Karpas-422 (cell line): ENCODE measurements at places on chromosomes 13 and 19.

DNA sequence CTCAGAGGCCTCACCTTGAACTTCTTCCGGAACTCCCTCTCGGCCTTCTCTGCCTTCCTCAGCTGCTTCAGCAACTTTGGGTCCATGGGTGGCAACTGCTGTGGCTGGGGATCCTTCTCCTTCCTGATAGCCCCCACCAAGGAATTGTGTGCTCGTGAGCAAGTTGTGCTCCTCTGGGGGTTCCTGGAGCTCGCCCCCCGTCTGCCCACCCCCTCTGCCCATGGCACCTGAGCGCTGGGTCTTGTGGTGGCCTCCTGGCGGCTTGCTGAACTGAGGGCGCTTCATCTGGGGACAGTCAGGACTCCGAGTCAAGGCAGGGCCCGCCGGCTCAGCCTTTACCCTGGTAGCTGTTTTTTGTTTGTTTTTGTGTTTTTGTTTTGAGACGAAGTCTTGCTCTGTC lies 11.6 kb downstream of the PRAM1 start:
- no peak for DNase-seq

- DNase-seq: no peak
Observed at GRCh38 chr19:8449830-8450229, 5.1 kb downstream of the HNRNPM start.

DNA sequence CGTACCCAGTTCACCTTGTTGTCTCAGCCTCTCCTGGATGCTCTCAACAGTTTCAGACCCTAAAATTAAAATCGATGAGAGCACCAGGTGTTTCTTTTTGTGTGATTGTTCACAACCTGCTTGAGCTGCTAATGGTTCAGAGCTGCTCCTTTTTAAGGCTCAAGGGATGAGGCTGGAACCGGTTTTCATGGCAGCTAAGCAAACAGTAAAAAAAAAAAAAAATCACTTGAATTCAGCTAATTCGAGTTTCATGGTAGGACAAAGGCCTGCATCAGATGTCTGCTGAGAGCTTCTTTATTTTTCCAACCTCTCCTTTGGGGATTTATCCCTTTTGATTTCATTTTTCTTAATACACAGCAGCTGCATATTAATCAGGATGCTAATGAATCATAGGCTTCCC lies 6.5 kb downstream of the SYCE2 start:
- no peak for DNase-seq

DNA sequence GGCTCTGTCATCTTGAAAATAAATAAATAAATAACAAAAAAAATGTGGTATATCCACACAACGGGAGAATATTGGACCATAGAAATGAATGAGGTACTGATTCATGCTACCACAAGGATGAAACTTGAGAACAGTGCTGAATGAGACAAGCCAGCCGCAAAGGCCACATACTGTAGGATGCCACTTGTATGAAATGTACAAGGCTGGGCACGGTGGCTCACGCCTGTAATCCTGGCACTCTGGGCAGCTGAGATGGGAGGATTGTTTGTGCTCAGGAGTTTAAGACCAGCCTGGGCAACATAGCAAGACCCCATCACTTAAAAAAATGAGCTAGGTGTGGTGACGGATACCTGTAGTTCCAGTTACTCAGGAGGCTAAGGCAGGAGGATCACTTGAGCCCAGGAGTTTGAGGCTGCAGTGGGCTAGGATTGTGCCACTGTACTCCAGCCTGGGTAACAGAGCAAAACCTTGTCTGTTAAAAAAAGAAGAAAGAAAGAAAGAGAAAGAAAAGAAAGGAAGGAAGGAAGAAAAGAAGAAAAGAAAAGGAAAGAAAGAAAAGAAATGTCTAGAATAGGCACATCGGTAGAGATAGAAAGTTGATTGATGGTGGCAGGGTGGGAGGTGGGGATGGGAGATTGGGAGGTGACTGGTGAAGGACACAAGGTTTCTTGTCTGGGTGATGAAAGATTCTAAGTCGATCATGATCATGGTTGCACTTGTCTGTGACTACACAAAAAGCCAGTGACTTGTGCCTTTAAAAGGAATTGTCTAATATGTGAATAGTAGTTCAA lies 20.3 kb downstream of the HPN start:
- no peak for DNase-seq

GRCh38 chr13:51478418-51479198 lies 25.8 kb upstream of the INTS6 start:
- DNase-seq: no peak

DNA sequence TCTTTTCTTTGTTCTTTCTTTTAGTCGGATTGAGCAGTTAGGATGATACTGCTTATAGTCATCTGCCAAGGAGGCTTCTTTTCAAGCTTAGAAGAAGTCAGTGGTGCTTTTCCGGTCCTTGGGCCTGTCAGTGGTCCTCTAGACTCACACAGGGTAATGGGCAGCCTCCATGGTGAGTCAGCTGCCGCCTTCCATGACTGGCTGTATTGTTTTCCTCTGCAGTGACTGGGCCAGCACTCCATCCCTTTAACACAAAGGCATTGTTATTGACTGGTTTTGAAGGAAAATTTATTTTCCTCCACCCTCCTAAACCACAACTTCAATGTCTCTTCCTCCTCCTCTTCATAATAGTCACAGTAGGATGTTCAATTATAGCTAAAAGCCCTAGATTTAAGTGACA lies 47.1 kb upstream of the CNMD start:
- no peak for DNase-seq

GRCh38 chr13:69956839-69957238 lies 150.8 kb upstream of the ATXN8OS start:
- peak; percentile 33 for DNase-seq

GRCh38 chr13:68551701-68552522 lies 1321.8 kb upstream of the PCDH9 start:
- no peak for DNase-seq

DNA sequence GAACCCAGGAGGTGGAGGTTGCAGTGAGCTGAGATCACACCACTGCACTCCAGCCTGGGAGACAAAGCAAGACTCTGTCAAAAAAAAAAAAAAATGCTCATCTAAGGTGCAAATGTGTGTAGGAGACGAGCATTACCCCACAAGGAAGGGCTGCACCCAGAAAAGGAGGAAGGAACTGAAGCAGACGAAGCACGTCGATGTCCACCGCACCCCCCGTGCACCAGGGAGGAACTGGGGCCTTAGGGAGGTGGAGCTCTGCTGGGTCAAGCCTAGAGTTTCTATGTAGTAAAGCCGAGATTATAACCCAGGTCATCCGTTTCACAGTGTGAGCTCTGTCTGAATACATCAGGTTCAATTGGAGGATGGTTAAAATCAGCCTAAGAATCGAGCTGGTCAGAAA lies 1.1 kb downstream of the VSTM1 start:
- no peak for DNase-seq

GRCh38 chr19:5309438-5310204 lies 31.0 kb downstream of the PTPRS start:
- no peak for DNase-seq

- peak; percentile 64 for DNase-seq
Observed at GRCh38 chr19:8473648-8474476, 28.6 kb downstream of the PRAM1 start.

GRCh38 chr13:99992949-99993351 lies 11.4 kb downstream of the ZIC2 start:
- DNase-seq: no peak

GRCh38 chr19:13154241-13154778 lies 4.1 kb downstream of the IER2 start:
- peak; percentile 40 for DNase-seq

DNA sequence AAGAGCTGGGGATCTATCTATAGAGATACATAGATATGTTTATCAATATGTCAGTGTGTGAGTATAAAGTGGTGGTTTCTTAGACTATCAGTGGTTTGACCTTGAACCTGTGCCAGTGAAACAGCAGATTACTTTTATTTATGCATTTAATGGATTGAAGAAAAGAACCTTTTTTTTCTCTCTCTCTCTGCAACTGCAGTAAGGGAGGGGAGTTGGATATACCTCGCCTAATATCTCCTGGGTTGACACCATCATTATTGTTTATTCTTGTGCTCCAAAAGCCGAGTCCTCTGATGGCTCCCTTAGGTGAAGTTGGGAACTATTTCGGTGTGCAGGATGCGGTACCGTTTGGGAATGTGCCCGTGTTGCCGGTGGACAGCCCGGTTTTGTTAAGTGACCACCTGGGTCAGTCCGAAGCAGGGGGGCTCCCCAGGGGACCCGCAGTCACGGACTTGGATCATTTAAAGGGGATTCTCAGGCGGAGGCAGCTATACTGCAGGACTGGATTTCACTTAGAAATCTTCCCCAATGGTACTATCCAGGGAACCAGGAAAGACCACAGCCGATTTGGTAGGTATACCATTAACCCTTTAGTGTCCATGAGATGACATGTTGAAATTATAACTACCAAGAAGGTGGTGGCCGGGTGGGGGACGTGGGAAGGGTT lies 880 bp downstream of the FGF9 start:
- no peak for DNase-seq

DNA sequence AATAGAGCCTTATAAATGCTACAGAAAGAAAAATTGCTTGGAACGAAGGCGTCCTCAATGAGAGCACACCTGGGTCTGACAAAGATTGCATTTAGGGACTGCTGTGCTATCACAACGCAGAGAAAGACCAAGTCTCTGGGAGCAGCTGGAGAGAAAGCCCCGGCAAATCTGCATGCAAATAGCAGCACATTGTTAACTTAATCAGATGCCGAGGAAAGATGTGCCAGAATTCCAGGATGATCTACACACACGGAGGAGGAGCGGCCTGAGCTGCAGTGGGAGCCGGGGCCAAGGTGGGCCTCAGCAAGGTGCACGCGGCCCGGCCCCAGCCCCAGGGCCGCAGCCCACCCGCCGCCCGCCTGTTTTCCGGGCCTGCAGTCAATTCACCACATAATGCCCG lies 1.4 kb downstream of the ZNF536 start:
- DNase-seq: no peak

DNA sequence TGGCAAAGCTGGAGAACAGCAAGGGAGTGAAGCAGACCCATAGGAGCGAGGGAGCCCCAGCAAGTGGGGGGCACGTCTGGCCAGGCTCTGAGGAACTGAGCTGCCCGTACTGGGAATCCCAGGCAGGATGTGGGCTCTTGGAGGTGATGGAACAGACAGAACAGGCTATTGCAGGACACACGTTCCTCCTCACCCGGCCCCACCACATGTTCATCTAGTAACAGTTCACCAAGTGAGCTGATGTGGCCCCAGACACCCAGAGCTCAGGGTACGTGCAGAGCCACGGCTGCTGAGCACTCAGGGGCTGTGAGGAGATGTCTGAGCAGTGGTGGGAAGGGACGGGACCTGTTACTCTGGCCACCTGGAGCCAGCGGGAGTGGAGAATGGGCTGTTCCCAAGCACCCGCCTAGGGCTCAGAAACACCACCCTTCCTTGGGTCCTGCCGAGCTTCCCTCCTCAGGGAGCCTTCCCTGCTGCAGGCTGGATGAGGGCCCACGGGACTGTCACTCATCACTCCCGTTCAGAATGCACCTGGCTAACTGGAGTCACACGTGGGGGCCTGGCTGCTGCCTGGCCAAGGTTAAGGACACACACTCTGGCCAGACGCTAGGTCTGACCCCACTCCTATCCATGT lies 18.4 kb downstream of the ELL start:
- no peak for DNase-seq

DNA sequence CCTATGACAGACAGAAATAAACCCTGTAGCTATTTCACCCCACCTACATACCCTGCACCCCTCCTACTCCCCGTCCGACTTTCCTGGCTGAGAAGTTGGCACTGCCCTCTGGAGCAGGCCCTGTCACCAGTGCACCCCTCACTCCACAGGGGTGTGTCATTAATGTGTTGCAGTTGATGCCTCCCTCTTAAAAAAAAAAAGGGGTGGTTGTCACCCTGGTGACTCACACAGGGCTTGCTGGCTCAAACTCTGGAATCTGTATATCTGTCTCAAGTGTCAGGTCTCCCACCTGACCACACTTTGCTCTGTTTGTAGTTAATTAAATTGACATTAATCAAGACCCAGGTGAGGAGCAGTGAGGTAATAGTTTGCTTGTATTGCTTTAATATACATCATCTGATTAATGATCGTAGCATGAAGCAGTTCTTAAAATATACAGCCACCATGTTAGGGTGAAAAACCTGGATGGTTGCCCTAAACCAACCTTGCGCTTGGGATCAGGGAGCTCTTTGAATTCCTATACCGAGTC lies 2.0 kb upstream of the GATAD2A start:
- DNase-seq: no peak

DNA sequence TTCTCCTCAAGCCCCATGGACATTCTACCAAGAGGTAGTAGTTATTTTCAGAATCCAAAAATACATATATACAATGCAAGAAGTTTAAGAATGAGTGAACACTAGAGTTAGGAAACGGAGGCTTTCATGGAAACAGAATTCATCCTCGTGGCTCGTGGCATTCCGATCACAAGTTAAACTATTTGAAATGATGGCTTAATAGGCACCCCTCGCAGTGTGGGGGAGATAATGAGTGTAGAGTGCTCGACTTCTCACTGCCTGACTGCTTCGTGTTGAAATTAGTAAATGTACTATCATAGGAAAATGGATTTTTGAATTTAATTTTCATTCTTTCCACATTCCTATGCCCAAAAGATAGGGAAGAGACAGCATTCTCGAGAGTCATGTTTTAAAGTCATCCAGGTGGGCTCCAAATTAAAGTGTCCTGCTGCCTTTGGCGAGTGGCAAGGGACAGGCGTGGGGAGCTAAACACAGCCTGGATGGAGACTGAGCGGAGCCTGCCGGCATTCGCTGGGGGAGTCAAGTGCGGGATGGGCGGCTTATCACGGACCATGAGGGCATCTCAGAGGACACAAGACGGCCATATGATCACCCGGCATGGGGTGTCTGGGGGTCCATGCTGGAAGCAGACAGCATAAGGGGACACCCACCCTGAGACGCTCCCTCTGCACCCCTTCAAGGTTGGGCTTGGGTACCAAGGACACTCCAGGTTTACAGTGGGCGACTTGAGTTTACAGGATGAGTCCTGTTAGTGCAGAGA lies 165.2 kb downstream of the TEX29 start:
- no peak for DNase-seq

GRCh38 chr19:13024951-13025697 lies 29.8 kb downstream of the NFIX start:
- no peak for DNase-seq
